ENCODE measurements at places on chromosomes 2 and 18.

DNA sequence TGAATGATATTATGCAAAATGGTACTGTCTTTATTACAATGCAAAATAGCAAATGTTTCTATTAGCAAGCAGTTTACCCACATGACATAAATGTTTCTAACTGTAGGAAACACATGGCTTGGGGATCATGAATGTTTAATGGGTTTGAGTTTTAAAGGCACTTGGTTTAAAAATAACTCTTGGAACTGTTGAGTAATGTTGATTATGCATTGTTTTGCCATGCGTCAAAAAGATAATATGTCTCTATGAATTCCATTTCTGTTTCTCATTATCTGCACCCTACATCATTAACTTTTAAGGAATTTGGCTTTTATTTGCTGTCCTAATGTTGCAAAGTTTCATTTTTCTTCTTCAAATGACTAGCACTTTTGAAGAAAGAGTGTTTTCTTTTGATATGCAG is 1355.5 kb downstream of the SUCLG1 start:
- no peaks in the 10 kb centered on the region for H3K36me3 ChIP-seq
- H3K27me3 ChIP-seq: no peaks in the 10 kb centered on the region
- no peaks in the 10 kb centered on the region for H3K4me1 ChIP-seq

GRCh38 chr2:223084873-223085272 is 32.9 kb downstream of the KCNE4 start:
- H3K4me1 ChIP-seq: no peaks in the 10 kb centered on the region
- H3K36me3 ChIP-seq: no peaks in the 10 kb centered on the region
- no peak for DNase-seq
- H3K4me3 ChIP-seq: no peak overlapping the region
- no peak overlapping the region for H3K27ac ChIP-seq

DNA sequence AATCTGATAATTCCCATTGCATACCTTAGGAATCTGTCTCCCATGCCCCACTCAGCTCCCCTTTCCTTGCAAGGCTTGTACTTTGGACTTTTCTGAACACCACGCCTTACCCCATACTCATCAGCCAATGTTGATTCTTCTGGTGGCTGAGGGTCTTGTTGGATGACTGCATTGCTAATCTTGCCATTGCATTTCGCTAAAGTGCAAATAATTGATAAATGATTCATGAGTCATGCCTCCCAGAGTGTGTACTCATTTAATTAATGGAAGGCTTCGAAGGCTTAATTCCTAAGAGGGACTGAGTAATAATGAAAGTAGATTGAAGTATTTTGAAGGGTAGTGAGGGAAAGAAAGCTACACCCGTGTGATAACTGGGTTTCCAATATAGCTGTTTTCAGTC is 28.0 kb upstream of the PPP1R1C start:
- no peak overlapping the region for H3K4me3 ChIP-seq
- no peak overlapping the region for H3K27ac ChIP-seq
- DNase-seq: no peak

DNA sequence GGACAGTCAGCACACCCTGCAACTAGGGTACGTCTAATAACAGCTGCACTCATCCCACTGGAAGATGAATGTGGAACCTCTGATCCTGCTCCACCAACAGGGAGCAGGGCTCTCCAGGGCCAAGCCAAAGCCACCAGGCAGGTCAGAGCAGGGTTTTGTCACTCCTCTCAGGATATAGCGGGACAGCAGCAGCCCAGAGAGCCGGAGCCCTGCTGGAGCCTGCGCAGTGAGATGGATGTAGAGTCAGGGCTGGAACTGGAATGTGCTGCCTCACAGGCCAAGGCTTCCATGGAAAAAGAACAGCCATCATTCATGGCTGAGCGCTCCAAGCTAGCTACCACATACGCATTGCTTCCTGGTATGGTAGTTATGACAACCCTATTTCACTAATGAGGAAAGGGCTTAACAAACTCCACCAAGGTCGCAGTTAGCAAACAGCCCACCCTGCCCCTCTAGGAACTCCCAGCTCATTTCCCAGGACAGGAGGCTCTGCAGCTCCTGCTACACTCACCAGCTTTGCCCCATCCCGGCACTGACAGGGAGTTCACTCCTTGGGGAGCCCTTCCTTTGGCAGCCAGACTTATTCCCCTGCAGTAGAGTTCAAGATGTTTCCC is 85.2 kb downstream of the HS1BP3 start:
- no peaks in the 10 kb centered on the region for H3K27me3 ChIP-seq
- H3K4me3 ChIP-seq: no peak overlapping the region

GRCh38 chr2:234847639-234848038 is 104.2 kb upstream of the SH3BP4 start:
- no peaks in the 10 kb centered on the region for H3K27me3 ChIP-seq
- no peak overlapping the region for H3K4me3 ChIP-seq
- DNase-seq: no peak
- no peaks in the 10 kb centered on the region for H3K36me3 ChIP-seq
- no peak overlapping the region for H3K27ac ChIP-seq
- H3K4me1 ChIP-seq: no peaks in the 10 kb centered on the region

DNA sequence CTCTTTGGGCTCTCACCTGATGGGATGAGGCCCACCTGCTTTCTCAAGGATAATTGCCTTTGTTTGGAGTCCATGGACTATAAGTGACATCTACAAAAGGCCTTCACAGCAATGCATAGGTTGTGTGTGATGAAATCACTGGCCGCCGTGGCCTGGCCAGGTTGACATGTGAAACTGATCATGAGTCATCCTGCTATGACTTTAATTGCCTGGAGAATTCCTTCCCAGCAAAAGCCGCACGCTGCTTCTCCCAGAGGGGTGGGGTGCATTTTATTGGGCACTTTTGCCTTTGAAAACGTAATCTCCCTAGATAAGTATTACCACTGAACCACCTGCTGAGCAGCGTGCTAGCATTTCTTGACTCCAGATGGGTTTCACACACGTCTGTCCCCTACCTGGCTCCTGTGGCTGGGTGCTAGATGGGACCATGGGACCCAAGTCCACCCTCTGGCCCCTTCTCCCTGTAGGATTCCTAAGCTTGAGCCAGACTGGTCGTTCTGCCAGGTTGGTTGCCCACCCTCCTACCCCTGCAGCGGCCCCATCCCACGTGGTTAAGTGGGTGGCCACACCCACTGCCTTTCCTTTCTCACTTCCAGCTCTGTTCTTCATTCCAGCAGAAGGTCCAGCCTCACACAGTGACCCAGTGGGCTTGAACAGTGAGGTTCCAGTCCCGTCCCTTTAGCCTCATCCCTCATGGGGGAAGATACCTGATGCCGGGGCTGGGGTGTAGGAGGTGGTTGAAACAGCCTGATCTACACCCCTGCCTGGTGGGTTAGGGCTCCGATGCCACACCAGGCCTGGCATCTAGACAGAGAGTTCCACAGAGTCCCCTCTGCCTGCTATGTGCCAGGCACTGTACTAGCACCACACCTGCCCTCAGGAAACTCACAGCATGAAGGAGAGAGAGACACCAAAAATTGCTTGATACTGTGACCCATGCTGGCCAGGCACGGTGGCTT is 89.6 kb downstream of the GBX2 start:
- no peaks in the 10 kb centered on the region for H3K36me3 ChIP-seq

DNA sequence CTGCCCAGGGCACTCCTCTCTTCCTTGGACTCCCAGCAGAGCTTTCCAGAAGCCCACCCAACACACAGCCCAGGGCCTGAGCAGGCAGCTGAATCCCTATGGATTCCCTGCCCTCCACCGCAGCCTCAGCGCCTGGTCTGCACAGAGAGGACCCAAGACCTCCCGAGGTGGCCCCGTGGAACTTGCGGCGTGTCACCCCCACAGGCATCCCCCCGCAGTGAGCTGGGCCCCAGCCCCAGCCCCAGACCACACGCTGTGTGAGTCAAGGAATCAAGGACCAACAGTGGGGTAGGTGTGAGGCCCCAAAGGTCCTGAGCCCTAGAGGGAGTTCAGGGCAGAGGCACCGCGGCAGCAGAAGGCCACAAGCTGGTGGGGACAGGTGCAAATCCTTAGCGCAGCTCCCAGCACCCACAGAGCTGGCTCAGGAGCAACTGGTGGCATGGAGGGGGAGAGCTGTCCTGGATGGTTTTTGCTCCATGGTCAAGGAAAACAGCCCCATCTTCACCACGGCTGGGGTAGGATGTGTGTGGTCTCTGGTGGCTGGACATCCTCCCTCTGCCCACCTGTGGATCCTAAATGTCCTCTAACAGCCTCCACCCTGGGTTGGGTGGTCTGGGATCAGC is 8.5 kb downstream of the HS6ST1 start:
- H3K27ac ChIP-seq: peak overlapping the region; percentile 89
- peak; percentile 59 for DNase-seq
- H3K4me1 ChIP-seq: peaks cover under 1% of the 10 kb centered on the region
- no peaks in the 10 kb centered on the region for H3K36me3 ChIP-seq
- no peak overlapping the region for H3K4me3 ChIP-seq

DNA sequence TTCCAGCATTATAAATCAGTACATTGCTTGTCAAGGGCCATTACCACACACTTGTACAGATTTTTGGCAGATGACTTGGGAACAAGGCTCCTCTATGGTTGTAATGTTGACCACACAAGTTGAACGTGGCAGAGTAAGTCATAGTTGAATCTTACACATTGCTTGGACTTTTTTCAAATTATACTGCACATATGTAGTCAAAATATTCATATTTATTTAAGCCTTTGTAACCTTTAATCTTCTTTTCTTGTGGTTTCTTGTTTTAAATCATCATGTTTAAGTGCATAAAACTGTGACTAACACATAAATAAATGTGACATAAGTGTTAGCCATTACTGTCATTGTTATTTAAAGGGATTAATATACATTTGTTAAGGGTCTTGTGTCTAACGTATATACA is 52.1 kb upstream of the EPB41L5 start:
- no peak overlapping the region for H3K27ac ChIP-seq
- DNase-seq: no peak
- no peaks in the 10 kb centered on the region for H3K36me3 ChIP-seq
- no peak overlapping the region for H3K4me3 ChIP-seq
- no peaks in the 10 kb centered on the region for H3K27me3 ChIP-seq

DNA sequence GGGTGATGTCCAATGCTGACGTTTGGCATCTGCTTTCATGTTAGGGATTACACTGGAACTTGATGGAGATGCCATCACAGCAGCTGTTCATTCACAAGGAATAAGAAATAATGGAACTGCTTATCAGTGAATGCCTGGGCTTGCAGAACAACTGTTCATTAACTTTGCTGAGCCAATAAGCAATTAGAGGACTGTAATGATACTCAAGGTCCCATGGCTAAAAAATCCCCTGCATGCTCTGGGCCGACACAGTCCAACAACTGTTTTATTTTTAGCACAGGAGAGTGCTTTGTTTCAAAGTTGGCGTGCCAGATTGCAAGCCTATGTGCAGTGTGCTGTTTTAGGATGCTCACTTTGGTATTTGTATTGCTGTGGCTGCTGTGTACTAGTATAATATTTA is 408.0 kb upstream of the RGPD4 start:
- H3K27me3 ChIP-seq: no peaks in the 10 kb centered on the region
- no peak for DNase-seq
- no peak overlapping the region for H3K4me3 ChIP-seq
- no peaks in the 10 kb centered on the region for H3K4me1 ChIP-seq
- no peaks in the 10 kb centered on the region for H3K36me3 ChIP-seq

Measured in right lobe of liver (tissue), 6 donors.